ENCODE measurements at places on chromosomes 5 and 9. TPM values are rescaled to one million over a fixed set of nuclear protein-coding genes. Genes with fewer than 3 reads are reported as not detected.

Gene CSNK1A1
- 234 TPM for polyA plus RNA-seq

Gene SPAAR
- polyA plus RNA-seq, result 3.3 TPM

Gene PCDHB4
- 1.8 TPM for polyA plus RNA-seq

Gene SKIC3
- 17.5 TPM for polyA plus RNA-seq

Gene PCDHGA8
- 0.15 TPM for polyA plus RNA-seq

Gene ATP10B
- not detected for polyA plus RNA-seq

Gene NEURL1B
- polyA plus RNA-seq, result 9.8 TPM

Gene PCDHA9
- not detected for polyA plus RNA-seq

Gene GPR150
- 0.40 TPM for polyA plus RNA-seq

Gene PCDHB7
- 0.32 TPM for polyA plus RNA-seq

Gene PTPRD
- polyA plus RNA-seq, result 4.3 TPM

Gene PCDHA4
- polyA plus RNA-seq, result 0.10 TPM

Gene NDFIP1
- polyA plus RNA-seq, result 26.7 TPM
